ENCODE measurements at places on chromosomes 16 and 17.

DNA sequence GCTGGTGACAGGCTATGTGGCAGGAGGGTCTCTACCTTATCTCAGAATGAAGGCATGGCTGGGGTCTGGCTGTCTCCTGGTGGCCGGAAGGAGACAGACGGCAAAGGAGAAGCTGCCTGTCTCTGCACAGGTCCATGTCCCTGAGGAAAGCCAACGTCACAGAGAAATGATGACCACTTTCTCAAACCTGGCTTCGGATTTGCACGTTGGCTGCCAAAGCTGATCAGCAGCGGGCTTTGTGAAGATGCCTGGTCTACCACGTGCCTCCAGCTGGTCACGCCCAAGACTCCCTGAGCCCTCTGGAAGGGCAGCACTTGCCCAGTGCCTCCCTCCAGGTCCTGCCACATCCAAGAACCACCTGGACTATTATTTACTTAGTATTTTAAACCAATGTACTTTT lies 8.4 kb downstream of the DEXI start:
- DNase-seq = no peak

- no peak for DNase-seq
These were observed 18.0 kb downstream of the FOXF1 start for GRCh38 chr16:86528061-86528929.

- DNase-seq = no peak
These were observed 32.7 kb upstream of the DNAH9 start for GRCh38 chr17:11565591-11565990.

DNA sequence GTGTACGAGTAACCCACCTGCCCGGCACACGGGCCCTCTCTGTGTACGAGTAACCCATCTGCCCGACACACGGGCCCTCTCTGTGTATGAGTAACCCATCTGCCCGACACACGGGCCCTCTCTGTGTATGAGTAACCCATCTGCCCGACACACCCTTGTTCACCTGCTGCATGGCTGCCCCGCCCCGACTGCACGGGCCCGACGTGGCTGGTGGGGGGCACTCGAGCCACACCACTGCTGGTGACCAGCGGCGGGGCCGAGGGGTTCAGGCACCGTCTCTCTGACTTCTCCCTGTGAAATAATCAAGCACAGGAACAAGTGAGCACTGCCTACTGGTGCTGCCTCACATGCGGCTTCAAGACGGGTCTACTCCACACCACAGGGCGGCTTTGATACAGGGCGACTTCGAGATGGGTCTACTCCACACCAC lies 22.1 kb downstream of the MAP1LC3B start:
- no peak for DNase-seq

DNA sequence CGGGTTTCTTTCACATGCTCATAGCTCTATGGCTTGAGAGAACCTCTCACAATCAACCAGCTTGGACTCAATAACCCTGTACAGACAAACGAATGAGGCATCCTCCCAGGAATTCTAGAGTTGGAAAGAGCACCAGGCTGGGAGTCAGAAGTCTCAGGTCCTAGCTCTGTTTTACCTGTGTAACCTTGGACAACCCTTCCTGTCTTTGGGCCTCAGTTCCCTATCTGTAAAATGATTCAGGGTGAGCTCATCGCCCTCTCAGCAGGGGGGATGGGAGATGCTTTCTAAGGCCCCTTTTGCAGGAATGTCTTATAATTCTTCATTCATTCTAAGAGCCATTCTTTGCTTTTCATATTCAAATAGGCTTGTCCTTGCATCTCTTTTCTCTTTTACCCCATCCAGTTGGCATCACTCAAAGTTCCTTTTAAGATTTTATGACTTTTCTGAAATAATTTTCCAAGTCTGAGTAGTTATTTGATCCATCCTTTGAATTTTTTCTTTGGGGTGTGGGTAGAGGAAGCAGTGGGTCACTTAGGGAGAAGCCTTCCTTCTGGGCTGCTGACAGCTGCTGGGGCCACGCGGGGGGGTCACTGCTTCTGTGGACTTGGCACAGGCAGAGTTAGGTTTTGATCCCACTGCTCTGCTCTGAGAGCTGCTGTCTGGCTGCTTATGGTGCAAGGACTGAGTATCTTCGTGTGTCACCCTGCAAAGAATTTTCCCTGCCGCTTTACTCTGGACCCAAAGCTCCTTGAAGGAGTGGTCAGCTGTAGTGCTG lies 102.7 kb downstream of the UTP18 start:
- peak; percentile 24 for DNase-seq

GRCh38 chr17:29176558-29177351 lies 3.4 kb downstream of the MYO18A start:
- no peak for DNase-seq
